ENCODE measurements at places on chromosomes 12 and 14.

DNA sequence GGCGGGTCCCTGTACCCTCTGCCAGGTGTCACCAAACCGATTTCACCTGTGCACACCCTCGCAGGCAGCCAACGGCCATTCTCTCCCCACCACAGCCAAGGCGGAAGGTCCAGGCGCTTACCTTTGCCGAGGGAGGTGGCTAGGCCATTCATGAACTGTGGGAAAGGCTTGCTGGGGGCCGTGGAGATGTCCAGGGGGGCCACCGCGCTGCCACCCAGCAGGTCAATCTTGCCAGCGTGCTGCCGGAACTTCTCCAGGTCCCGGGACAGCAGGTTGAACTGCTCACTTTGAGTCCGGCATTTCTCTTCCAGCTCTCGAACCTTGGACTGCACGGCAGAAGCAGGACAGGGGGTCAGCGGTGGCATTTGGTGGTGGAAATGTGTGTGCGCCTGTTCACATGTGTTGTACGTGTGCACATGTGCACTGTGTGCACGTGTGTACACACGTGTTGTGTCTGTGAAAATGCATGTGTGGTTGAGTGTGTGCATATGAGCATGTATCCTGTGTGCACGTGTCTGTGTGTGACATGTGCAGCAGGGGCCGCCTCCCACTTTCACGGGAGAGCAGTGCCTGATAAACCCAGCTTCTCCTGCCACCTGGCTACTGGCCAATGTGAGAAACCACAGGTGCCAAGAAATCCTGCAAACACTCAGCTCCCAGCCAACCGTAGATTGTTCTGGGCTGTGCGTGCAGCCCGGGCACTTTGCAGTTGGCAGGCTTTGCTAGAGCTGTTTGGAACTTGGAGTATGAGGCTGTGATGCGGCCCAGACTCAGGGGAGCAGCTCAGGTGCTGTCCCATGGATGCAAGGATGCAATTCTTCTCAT lies 118.9 kb downstream of the PIWIL1 start:
- no peak for DNase-seq

- DNase-seq = no peak
Measured at GRCh38 chr14:100709289-100710284, 17.1 kb upstream of the DLK1 start.

- no peak for DNase-seq
Measured at GRCh38 chr12:108098374-108098773, 30.7 kb upstream of the WSCD2 start.

- DNase-seq = peak; percentile 10
Measured at GRCh38 chr14:89178800-89179535, 238.1 kb downstream of the FOXN3 start.

GRCh38 chr14:56944397-56944796 lies 134.1 kb upstream of the OTX2 start:
- no peak for DNase-seq

DNA sequence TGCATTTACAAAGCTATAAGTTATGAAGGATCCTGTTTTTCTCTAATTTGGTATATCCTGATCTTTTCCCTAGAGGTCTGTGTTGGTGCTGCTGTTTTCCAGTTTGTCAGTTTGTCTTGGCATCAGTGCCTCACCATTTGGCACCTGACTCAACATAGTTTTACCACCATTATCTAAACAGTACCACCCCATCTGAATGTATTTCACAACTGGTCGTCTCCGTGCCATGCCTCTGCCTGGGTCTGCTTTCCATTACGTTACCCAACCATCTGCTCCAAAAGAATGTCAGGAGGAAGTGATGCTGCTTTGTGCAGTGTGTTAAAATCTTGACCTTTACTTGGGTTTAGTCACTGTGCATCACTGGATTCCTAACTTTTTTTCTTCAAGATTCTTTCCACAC lies 129.3 kb upstream of the RASSF8 start:
- peak; percentile 97 for DNase-seq

All from NCI-H226 (cell line).